ENCODE measurements at places on chromosomes 6 and 20.

DNA sequence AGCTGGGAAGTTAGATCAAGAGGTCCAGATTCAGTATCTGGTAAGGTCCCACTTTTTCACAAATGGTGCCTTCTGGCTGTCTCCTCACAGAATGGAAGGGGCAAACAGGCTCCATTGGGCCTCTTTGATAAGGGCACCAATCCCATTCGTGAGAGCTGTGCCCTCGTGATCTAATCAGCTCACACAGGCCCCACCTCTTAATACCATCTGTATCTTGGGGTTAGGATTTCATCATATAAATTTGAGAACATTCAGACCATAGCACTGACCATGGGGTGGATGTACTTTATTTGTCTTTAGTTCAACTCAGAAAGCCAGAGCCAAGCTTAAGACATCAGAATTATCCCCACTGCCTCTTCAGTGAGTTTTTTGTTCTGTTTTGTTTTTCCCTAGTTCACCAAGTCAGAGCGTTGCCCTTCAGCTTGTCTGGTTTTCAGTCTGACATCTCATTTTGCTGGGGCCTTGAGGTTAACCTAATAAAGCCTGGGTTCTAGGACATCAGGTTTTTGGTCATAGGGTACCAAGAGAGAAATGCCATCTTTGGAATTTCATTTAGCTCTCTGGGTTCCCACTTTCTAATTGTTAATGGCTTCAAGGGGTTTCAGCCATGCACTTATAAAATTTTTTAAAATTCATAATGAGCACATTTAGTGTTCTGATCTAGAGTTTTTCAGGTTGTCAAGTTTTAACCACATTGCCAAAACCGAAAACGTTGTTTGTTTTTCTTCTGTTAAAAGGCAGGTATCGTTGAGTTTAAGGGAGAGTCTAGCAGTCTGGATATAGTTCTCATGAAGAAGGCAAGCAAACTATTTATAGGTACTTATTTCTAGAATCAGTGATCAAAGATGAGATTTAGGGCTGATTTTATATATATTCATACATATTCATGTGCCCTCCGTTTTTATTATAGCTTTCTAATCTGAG, 19.0 kb downstream of the SENP6 start:
- DNase-seq = no peak

DNA sequence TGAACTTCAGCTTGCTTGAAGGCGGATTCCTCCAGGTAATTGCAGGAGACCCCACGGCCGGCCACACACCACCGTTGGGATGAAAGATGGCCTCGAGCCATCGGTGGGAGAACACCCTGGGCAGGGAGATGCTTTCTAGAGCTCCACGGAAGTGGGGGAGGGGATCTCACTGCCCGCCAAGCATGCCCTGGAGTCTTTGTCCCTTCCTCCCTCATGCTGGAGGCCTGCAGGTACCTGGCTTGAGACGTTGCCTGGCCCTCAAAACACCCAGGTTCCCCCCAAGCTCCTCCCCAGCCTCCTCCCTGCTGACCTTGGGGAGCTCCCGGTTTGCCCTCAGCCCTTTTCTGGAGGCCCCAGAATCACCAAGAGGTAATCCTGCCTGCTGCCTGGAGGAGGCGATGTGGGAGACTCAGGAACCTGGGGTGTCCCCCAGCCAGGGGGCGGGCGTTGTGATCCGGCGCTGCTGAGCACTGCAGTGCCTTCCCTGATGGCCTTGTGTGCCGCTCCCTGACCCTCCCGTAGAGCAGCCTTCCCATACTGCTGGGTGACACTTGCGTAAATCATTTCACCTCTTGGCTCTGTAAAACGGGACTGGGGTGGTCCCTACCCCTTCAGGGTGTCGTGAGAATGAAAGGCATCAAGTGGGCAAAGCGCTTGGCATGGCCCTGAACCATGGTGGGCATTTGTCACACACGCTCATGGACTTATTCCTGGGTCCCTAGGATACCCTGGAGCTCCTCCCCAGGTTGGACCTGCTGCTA, 91.4 kb downstream of the CEBPB start:
- no peak for DNase-seq

GRCh38 chr6:75528423-75528822, 34.8 kb upstream of the FILIP1 start:
- DNase-seq = no peak

GRCh38 chr6:49905296-49905695, 39.0 kb upstream of the CRISP1 start:
- no peak for DNase-seq

GRCh38 chr6:165662749-165663376, at the start of gene PDE10A:
TSS of gene PDE10A (minus strand) at chr6:165663241. CDS start at chr6:165662811, 430 bp downstream.
- peak; percentile 29 for DNase-seq

- no peak for DNase-seq
Measured at GRCh38 chr20:1370548-1371110, 22.2 kb downstream of the FKBP1A start.

DNA sequence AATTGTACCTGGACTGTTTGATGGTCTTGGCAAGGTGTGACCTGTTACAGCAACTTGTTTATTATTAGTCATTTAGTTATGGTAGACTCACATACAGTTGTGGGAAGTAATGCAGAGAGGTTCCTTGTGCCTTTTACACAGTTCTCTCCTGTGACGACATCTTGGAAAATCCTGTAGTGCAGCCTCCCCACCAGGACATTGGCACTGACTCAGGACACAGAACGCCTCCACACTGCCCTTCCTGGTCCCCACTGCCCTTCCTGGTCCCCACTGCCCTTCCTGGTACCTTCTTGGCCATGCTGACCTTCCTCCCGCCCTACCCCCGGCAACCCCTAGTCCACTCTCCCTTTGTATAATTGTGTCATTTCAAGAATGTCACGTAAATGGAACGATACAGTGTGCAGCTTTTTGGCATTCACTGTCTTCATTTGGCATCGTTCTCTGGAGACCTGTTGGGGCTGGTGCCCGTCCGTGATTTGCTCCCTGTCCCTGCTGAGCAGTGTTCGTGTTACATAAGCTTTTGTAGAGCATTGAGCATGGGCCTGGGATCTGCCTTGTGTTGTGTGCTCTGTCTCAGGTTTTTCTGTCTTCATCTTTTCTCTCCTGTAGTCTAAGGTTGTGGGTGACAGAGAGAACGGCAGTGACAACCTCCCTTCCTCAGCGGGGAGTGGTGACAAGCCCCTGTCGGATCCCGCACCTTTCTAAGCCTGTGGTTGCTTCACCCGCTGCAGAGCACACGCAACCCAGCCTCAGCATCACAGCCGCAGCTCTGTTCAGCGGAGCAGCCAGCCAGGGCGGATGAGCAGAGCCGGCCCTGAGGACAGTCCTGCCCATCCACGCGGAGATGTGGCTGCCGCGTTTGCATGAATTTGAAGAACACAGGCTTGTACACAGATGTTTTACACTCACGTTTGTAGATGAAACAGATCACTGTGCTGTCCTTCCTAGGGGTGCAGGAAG, 5.4 kb upstream of the DNAJC5 start:
- no peak for DNase-seq

- DNase-seq = no peak
Measured at GRCh38 chr6:71460933-71461332, 172.3 kb downstream of the OGFRL1 start.

DNA sequence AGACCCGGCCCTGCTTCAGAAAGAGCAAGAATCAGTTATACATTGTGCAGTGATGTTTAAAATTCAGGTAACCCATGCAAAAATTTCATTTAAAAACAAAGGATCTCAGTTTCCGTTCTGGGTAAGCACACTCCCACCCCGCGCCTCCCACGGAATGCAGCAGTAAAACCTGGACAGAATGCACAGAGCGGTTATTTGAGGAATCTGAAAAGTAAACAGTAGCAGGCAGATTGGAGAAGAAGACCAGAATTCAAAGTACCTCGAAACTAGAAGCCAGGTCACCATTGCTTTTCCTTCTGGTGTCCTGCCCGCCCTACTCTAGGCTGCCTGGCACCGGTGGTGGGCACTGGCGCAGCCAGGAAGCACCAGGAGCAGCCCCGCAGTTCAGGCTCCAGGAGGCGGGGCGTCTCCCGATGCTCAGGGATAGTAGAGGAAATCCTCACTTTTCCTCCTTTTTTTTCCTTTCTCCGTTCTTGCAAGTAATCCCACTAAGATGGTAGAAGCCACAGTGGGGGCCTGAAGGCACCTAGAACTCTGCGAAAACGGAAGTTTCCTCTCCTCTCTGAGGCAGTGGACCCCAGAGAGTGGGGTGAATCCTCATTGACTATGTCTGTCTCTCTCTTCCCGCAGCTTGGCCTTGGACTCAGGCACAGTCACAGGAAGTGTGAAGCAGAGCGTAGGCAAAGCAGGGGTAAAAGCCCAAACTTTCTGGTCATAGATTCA, 28.3 kb downstream of the METTL24 start:
- DNase-seq = no peak

DNA sequence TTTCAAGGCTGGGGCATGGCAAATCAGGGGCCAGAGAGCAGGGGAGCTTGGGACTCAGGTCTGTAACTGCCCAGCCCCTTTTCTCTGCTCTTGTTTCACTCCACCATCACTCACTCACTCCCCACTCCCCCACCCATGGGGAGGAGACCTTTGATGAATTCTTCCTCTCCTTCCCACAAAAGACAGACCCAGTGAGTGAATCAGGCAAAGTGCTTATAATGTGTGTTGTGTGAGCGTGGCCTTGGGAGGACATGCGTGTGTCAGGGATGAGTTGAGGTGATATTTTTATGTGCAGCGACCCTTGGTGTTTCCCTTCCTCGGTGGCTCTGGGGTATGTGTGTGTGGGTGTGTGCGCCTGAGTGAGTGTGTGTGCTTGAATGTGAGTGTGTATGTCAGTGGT, 1.0 kb upstream of the CUL9 start:
- DNase-seq = no peak

- no peak for DNase-seq
Measured at GRCh38 chr6:121506761-121507754, 71.6 kb downstream of the GJA1 start.

DNA sequence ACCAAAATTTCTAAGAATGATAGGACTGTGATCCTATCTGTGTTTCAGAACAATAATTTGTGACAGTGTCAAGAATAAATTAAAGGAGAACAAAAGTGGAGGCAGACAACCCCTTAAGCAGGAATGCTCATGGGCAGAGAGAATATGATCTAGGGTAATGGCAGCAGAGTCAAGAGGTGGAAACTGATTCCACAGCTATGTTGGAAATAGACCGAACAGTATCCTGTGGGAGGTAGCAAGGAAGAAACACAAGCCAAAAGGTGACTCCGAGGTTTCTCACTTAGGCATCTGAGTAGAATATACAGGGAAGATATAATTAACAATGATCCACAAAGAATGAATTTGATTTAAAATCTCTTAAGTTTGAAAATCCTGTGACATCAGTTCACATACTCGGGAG, 100.5 kb downstream of the NRSN1 start:
- DNase-seq = no peak

- DNase-seq = no peak
Measured at GRCh38 chr20:15107931-15108330, 770.5 kb upstream of the FLRT3 start.

- no peak for DNase-seq
Measured at GRCh38 chr6:79184086-79184485, 50.4 kb downstream of the HMGN3 start.

GRCh38 chr6:15352845-15353244, 107.0 kb downstream of the JARID2 start:
- DNase-seq = peak; percentile 34

DNA sequence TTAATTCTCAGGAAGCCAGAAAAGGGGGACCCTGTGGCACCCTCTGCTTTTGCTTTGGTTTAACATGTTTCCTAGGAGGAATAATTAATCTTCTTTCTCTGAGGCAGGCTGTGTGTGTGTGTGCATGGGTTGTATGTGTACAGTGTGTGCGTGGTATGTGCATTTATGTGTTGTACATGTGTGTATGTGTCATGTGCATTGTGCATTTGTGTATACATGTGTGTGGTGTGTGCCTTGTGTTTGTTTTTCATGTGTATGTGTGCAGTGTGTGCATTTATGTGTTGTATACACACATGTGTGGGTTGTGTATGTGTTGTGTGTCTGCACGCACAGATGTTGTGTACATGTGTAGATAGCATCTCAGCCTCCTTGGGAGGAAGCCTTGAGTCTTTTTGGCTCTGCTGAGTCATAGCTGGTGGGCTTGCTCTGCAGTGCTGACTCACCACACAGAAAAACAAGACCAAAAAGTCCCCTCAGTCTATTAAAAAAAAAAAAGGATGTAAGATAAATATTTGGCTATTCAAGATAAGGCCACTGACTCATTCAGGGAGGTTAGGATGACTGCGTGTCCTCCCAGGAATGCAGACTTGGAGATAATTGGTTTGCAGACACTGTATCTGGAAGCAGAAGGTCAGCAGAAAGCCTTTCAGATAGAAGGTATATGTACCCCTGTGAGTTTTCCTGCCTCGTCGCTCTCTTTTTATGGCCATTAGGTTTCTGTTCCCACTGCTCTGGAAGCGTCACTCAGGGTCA, 58.6 kb downstream of the SYNJ2 start:
- no peak for DNase-seq

DNA sequence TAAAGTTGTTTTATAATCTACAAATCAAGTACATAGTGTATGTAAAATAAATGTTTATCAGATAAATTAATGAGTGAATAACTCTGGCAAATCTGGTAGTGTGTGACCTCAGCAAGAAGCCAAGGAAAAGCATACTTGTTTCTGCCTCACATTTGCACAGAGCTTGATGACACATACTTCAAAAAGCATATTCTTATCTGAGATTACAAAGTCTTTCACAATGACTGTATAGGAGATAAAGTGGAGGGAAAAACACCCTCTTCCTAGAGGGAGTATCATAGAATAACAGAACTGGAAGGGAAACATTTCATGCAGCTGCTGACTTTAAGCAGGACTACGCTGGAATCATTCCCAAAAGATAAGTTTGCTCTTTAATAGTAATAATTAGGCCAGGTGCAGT, 28.1 kb upstream of the AKAP7 start:
- DNase-seq = no peak

DNA sequence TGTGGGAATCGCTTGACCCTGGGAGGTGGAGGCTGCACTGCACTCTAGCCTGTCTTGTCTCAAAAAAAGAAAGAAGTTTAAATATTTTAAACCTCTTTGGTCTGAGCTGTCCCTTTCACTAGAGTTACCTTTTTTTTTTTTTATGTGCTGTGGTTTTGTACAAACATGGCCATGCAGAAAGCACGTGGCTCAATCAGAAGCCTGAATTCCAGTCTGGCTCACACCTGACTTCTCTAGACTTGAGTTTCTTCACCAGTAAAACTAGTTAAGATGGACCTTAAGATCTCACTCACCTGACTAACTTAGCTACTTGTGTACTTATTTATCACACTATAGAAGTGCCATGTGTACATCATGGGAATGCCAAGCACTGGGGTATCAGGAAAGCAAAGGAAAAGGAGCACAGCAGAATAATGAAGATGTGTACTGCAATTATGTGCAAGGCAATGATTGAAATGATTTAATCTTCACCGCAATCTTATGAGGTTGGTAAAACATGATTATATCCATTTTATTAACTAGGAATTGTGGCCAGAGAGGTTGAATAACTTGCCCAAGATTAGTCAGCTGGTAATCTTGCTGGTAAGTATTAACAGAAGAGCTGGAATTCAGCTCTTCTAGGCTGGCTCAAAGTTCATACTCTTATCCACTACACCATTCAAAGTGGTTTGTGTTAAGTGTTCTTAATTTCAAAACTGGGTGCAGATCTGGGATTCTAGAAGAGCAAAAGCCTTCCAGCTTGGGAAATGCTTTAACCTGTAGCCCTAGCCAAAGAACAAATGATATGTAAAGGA, 10.7 kb downstream of the HMGN3 start:
- DNase-seq = no peak
